ENCODE measurements at places on chromosomes 4 and X.
A peak's percentile ranks its signal among the peaks of the same experiment; 100 is the strongest.

DNA sequence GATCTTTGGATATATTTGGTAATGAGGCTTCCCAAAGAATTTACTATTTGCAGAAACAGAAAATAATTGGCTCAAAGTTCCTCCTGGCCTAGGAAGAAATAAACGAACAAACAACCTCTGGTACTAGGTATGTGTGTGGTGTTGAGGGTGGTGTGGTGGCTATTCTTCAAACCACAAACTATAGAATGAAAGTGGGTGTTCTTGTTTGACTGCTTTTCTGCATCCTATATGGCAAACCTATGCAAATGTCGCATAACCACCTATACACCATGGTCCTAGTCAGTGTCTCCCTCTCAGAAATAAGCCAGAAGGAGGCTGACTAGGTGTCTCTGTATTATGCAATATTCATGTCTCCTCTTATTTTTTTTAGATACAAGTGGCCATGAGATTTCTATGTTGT lies 106.6 kb upstream of the PCDH18 start:
- DNase-seq, result no peak

- no peak for DNase-seq
Observed at GRCh38 chr4:24794051-24794450, 1.3 kb upstream of the SOD3 start.

DNA sequence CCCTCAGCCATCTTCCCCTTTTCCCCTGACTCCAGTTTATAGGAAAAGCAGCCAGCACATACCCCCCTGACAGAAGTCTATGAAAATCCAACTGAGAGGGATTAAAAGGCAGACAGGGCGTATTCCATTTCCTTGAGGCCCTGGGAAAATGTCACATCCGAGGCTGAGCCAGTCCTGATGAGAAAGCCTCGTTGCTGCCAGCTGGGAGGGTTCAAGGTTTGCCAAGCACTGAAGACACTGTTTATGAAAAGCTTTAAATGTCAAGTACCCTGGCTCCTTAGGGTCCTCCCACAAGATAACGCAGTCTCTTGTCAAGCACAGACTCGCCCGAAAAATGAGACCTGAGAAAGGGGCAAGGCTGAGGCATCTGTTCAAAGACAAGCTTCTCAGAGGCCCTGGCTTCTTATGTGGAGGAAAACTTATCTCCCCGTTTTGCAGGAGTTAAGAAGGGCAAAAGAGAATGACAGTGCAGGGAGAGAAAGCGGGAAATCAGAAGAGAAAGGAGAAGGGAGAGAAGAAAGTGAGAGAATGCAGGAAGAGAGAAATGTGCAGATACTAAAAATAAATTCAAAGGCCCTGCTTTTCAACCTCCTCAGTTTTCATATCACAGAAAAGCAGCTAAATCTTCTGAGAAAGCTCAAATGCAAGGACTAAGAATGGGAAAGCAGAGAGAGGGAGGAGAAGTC lies 44.7 kb downstream of the SCD5 start:
- DNase-seq, result no peak

- no peak for DNase-seq
Observed at GRCh38 chr4:101823864-101824263, 33.3 kb downstream of the BANK1 start.

DNA sequence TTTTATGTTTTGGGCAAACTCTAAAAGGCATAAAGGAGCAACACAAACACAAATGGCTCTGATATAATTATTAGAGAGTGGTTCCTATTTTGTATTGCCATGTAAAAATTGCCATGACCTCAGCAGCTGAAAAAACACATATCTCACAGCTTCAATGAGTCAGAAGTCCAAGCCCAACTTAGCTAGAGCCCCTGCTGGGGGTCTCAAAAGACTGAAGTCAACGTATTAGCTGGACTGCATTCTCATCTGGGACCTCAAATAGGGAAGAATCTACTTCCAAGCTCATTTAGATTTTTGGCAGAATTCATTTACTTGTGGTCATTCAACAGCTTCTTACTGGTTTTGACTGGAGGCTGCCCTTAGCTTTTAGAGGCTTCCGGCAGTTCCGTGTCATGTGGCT lies 47.4 kb downstream of the FREM3 start:
- no peak for DNase-seq

GRCh38 chrX:118536687-118537461 lies 41.3 kb downstream of the DOCK11 start:
- peak; percentile 4 for DNase-seq

DNA sequence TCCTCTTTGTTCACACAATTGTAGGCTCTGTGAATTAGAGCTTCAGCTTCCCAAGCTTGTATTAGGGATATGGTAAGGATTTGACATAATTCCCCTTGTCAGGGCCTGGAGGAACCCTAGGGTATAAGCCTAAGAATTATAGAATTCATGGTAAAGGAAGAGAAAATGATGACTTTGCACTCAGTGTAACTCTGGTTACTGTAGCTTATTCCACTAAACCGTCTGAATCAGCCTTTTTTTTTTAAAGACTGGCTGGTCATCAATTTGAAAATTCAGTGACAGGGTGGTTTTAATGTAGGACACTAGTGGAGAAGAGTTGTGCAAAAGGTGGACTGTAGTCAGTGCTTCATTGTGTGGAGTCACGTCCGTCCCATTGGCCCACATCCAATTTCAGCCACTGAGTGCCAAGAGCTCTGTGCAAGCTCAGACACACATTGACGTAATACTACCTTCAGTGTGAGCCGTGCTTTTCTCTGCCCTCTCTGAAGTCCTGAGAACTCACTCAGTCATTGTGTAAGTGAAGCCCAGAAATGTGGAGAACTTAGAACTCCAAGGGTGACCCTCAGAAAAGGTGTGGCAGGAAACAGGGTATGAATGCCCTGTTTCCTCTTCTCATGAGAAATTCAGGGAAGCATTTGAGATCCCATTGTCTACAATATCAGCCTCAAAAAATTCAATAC lies 449.8 kb downstream of the C4orf33 start:
- no peak for DNase-seq

DNA sequence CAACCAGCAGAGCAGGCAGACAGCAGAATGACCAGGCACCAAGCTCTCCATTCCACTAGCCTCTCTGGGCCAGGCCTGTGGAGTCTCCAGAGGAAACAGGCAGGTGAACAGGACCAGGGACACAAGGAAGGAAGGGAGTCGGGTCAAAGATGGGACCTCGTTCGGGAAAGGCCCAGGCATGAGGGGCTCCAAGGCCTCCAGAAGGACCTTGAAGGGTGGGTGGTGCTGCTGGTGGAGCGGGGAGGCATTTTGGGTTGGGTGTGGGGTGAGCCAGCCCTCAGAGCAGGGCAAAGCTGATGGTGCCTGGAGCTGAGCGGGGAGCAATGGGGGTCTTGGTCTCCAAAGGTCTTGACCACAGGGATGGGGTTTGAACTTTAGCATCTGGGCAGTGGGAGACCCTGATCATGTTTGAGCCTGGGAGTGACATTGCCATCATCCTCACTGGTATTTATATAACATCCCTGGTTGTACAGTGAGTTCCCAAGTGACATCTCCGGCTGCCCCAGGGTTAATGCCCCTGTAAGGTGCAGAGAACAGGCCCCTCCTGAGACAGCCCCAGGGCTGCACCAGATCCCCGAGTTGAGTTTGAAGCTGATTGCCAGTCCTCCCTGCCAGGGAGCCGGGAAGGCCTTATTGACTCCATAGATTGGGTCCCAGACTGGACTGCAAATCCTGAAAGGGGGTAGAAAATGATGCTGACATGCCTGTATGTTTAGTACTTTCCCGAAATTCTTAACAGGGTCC lies 52.7 kb downstream of the PSAPL1 start:
- no peak for DNase-seq

DNA sequence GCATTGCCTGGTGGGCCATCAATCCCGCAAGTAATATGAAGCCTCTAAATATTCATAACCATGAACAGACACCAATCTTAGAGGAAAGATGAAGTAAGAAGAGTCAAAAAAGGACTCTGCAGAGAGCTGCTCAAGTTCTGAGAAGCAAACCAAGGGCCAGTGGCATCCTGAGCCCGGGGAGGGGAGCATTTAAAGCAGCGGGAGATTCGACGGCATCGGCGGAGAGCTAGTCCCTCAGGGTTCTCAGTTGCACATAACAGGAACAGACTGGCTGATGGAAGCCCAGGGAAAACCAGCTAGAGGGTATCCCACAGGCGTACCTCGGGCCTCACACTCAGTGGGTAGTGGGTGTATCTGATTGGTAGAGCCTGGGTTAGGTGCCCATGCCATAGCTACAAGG lies 4.9 kb upstream of the PNMA6E start:
- no peak for DNase-seq

DNA sequence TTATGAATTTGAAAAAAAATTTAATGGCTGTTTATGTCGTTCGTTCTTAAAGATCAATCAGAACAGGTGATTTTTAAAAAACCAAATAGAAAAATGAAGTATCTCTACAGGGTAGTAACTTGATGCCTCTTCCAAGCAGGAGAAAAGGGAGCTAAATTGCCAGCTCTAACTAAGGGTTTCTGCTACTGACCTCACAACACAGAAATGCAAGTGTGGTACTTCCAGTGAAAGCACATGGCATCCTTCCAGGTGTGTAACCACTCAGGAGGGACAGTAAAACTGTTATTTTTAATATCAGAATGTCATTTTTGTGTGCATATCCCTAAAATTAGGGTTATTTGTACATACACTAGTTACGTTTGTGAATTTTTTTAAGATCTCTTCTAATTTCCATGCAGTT lies 116.8 kb upstream of the ZCCHC13 start:
- no peak for DNase-seq

GRCh38 chr4:26083987-26084386 lies 170.0 kb downstream of the SMIM20 start:
- no peak for DNase-seq

DNA sequence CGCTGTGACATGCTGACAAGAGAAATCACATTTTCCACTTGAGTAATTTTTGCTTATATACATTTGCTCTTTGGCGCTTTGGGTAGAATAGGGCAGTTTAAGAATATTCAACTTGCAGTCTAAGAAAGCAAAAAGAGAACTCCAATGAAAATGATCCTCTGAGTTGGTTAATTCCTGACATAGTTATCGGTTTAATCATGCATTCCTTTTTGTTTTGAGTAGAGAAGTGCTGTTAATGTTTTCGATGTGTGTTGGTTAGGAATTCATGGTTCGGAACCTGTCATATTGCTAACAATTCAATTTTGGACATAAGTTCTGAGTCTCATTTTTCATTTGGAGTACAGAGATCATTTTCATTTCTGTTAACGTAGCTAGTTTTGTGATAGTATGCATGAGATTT lies 700.6 kb upstream of the PITX2 start:
- no peak for DNase-seq

- DNase-seq, result no peak
Observed at GRCh38 chr4:158805635-158806471, 37.0 kb downstream of the FNIP2 start.

GRCh38 chr4:139368998-139369397 lies 66.7 kb upstream of the NDUFC1 start:
- DNase-seq, result no peak

DNA sequence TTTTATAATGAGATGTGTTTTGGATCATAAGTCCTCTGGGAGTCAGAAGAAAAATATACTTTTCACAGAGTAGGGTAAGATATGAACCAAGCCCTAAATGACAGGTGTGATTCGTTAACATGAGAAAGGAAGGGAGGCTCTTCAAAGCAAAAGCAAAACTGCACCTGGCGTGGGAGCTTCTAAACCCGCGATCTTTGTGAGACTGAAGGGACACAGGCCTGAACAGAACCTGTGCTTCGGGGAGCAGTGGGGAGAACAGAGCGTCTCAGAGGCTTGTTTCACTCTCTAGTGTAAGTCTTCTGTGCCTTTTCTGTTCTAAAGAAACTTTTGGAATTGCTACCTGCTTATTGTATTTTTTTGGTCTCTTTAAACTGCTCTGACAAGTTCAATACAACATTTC lies 30.2 kb upstream of the CYP4V2 start:
- DNase-seq, result no peak

GRCh38 chr4:35124106-35124505 lies 1120.2 kb downstream of the ARAP2 start:
- DNase-seq, result no peak

- no peak for DNase-seq
Observed at GRCh38 chr4:124710911-124711310, 1.6 kb downstream of the ANKRD50 start.

- no peak for DNase-seq
Observed at GRCh38 chrX:21738210-21738949, 19.5 kb downstream of the SMPX start.

DNA sequence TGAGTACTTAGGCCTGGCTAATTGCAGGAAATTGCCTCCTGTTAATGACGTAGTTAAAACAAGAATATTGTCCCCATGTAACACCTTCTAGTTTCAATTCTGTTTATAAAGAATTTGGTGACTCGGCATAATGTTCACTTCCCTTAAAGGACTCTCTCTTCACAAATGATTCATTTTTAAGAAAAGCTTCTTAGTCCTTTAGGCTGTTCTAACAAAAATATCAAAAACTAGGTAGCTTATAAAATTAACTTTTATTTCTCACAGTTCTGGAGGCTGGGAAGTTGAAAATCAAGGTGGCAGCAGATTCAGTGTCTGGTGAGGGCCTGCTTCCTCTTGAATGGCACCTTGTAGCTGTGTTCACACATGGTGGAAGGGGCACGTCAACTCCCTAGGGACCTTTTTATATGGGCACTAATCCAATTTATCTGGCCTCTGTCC lies 23.8 kb downstream of the COL25A1 start:
- no peak for DNase-seq

GRCh38 chr4:36353998-36354397 lies 72.6 kb downstream of the DTHD1 start:
- no peak for DNase-seq

GRCh38 chr4:34269613-34270012 lies 1974.7 kb downstream of the ARAP2 start:
- no peak for DNase-seq

DNA sequence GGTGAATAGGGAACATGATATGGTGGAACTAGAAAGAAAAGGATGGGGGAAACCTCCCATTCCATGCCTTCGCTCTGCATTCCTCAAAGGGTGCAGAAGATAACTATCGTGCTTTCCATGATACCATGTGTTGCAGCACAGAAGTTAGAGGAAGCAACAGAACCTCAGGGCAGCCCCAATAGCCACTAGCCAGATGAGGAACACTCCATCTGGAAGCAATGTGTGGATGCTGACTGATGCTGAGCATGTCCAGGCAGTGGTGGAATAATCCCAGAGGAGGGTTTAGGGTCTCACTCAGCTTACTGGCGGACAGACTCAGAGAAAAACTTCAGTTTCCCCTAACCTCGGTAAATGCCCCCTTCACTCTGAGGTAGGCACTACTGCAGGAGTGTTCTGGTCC lies 7.5 kb downstream of the SMIM10 start:
- no peak for DNase-seq

GRCh38 chr4:107850438-107850837 lies 25.7 kb downstream of the SGMS2 start:
- DNase-seq, result no peak

GRCh38 chrX:13923289-13923688 lies 106.4 kb upstream of the GPM6B start:
- no peak for DNase-seq

GRCh38 chr4:98565681-98566301 lies 92.6 kb downstream of the TSPAN5 start:
- DNase-seq, result no peak
